ENCODE measurements at places on chromosomes 12 and 14.
A peak's percentile ranks its signal among the peaks of the same experiment; 100 is the strongest.

DNA sequence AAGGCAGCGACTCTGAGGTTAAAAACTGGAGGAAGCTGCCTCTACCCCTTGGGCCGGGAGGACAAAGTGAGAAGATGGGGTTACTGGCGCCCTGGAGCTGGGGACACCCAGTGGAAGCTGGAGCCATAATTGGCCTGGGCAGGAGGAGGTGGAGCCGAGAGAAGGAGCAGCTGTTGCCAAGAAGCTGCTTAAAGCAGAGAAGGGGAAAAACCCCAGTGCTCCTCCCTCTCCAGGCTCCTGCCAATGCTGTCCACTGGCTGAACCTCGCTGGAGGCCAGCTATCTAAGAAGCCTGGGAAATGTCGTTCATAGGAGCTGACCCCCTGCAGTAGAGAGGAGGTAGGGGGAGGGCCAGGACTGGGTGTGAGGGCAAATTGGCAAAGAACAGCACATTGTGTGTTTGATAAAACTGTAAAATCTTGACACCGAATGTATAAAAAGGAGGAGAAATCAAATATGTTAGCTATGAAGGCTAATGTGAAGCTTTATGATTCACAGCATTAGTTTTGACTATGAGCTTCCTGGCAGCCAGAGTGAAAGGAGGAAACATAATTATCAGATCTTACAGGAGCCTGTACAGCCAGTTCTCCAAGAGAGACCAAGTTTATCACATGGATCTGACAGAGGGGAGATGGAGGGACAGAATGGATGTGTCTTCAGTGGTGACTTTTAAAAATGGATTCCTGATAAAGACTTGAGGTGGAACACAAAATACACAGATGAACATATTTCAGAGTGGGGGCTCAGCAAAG is 9.5 kb downstream of the HHIPL1 start:
- DNase-seq, result peak; percentile 84

DNA sequence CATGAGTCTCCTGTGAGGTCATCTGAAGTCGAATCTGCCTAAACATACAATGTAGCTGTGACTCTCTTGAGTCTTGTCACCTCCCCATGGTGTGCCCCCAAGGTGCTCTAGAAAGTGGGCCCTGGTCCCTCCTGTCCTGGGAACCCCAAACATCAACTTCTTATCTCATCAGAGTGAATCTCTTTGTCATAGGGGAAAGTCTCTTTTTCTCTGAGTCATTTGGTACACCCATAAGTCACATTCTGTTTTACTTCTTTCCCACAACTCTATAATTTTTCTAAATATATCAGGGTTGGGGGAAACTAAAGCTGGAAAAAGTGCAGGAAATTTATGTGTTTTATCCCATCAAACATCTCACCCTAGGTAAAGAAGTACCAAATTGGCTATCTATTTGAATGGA is 12.9 kb downstream of the SDR9C7 start:
- DNase-seq, result no peak

- DNase-seq, result no peak
Observed at GRCh38 chr12:116390401-116391335, 113.2 kb upstream of the MED13L start.

- no peak for DNase-seq
Observed at GRCh38 chr14:73003681-73004080, 23.2 kb downstream of the ZFYVE1 start.

GRCh38 chr12:27751386-27752047 is 28.5 kb upstream of the KLHL42 start:
- peak; percentile 16 for DNase-seq

DNA sequence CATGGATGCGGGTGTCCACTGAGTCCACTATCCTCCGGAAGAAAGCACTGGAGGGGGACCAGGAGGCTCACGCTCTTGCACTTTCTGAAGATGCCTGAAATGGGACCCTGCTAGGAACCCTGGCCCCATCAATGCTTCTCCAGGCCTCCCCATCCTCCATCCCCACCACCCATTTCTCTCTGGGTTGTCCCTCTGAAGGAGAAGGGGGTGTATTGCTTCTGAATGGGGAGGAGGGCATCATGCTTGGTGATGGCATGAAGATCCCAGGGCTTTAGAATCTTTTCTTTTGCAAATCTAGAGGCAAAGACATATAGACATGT is 681 bp upstream of the JPH4 start:
- no peak for DNase-seq

- DNase-seq, result no peak
Observed at GRCh38 chr12:108798551-108799221, 58.7 kb downstream of the SSH1 start.

- peak; percentile 57 for DNase-seq
Observed at GRCh38 chr12:7695566-7696197, at the start of gene GDF3. GDF3 (minus strand) TSS chr12:7695775; CDS start chr12:7695728, 47 bp downstream.

- no peak for DNase-seq
Observed at GRCh38 chr12:12538535-12538934, 24.1 kb downstream of the DUSP16 start.

DNA sequence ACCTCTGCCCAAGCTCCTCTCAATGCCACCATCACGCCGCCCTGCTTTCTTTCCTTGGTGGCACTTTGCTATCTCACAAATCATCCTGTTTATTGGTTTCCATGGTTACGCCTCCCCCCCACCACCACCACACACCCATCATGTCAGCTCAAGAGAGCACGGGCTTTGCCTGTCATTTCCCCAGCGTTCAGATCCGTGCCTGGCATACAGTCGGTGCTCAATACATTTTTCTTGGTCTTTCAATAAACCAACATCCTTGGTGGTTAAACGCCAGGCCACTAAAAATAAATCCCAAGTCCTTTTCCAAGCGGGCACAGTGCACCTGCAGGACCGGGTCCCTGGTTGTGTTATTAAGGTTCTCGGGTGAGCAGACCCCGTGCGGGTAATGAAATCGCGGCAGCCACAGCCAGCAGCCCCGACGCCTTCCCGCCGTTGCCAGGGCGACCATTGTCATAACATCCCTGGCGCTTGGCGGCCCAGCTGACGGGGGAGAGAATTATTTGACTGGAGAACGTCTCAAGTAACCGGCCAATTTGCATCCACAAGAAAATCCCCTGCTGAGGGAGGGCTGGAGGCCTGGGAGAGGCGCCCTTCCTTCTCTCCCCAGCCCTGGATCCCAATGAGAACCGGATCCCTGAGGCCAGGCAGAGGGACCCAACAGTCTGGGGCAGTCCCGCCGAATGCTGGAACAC is 92.9 kb downstream of the KSR2 start:
- DNase-seq, result peak; percentile 79

DNA sequence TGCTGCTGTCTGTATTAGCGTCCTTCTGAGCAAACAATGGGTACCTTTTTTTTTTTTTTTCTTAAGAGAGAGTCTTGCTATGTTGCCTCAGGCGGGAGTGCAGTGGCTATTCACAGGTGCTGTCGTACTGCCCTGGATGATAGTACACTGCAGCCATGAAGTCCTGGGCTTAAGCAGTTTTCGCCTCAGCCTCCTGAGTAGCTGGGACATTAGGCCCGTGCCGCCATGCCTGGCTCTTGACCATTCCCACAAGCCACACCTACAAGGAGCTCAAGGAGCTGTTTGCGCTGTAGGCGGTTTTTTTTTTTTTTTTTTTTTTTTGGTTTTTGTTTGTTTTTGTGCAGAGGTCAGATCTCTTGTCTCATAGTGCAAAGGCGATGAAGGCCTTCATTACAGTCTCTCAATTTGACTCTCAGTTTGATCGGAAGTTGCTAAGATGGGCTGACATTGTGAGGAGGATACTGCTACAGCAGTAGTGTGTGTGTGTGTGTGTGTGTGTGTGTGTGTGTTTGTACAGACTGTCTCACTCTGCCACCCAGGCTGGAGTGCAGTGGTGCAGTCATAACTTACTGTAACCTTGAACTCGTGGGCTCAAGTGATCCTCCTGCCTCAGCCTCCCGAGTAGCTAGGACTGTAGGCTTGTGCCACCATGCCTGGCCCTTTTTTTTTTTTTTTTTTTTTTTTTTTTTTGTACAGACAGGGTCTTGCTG is 34.2 kb downstream of the TRAF3 start:
- no peak for DNase-seq

DNA sequence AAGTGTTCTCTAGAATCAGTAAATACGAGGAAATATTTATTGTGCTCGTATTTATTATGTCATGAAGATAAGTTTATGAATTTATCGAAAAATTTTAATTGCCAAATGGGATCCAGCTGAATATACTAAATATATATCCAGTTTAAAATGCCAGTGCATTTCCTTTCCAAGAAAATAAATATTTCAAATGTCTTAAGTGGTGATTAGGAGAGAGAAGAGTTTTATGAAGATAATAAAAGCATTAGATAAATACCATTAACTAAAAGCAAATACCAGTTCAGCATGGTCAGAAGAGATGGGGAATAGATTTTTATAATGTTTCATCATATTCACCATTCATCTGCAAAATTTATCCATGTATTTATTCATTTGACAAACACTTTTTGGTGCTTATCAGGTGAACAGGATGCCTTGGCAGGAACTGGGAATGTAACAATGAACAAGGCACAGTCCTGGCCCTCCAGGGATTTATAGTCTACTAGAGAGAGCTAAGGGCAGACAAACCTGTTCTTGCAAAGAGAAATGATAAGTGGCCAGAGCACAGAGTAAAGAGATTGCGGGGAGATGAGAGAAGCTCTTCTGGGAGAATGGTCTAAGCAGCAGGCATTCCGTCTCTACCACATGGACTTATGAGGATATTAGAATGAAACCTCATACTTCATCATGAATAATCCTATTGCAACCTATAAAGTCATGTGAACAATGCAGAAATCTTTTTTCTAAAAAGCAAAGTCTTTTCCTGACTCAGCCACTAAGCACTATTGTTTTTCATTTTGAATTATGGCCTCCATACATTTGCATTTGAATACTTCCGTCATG is 143.7 kb upstream of the ABCD2 start:
- no peak for DNase-seq

GRCh38 chr12:70645494-70646317 is 8.5 kb upstream of the PTPRB start:
- DNase-seq, result peak; percentile 77

DNA sequence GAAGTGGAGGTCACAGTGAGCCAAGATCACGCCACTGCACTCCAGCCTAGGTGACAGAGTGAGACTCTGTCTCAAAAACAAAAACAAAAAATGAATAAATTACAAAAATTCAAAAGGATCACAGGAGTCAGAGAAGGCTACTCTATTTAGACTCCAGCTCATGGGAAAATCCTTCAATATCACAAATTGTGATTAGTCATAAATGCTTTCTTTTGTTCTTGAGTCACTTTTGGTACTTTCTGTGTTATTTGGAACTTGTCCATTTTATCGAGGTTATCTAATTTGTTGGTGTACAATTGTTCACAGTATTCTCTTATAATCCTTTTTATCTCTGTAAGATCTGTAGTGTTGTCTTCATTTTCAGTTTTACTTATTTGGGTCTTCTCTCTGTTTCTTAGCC is 18.9 kb downstream of the ALDH2 start:
- DNase-seq, result no peak

DNA sequence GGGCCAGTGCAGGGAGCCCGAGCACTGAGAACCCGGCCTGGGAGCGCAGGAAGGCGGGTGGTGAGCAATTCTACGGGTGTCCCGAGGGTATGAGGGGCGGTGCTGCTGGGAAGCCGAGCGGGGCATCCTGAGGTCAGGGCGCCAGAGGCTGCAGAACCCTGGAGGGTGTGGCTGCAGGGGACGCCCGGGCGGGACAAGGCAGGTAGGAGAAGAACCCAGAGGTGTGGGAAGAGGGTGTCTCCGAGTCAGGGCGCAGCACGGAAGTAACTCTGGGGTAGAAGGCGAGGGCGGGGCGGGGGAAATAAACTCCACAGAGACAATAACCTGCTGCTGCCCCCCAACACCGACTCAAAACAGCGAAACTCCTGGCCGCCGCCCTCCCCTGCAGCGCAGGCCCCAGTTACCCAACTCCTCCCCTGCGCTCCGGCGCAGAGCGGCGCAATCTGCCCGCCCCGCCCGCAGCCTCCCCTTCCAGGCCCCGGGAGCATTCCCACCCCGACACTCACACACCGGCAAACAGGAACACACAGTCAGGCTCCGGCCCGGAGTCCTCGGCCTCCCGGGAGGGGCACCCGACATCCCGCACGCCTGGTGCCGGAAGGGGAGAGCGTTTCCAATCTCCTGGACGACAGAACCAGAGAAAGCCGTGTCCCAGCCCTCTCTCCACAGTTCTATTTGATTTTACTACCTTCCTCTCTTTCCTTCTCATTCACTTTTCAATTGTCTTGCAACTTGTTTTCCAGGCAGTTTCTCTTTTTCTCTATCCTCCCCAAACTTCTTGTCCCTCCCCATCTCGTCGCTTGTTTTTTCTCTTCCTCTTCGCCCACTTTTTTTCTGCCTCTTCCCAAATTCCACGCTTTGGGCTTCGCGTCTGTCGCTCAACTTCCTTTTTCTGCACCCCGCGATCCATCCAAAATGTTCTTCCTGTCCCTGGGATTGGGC is 2.4 kb downstream of the HRK start:
- DNase-seq, result no peak

DNA sequence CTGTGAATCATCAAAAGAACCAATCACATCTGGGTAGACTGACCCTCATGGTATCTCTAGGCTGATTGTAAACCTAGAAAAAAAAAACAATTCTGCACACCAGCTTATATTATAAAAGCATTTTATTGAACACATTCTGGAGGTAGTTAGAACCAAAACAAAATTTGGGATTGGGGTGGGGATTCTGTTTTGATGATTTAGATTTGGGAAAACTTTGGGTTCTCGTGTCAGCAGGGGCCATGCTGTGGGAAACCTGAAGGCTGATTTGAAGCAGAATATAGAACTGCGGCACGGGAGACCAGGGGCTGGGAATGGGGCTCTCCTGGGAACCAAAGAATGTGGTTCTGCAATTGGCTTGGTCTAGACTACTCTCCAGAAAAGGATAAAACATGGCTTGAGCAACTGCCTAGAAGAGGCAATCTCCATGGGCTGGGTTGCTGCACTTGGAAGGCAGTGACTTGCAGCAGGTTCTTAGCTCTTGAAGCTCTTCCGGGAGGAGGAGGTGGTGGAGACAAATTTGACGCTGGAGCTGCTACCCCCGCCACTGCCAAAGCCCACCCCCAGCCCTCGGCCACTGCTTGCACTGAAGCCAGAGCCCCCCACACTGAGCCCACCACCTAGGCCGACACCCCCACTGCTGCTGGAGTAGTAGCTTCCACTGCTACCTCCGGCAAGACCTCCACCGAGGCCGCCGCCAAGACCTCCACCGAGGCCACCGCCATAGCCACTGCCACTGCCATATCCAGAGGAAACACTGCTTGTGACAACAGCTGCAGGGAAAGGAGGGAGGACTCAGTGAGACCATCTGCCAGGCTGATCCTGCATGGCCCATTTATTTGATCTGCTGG is 5.5 kb downstream of the KRT5 start:
- no peak for DNase-seq

DNA sequence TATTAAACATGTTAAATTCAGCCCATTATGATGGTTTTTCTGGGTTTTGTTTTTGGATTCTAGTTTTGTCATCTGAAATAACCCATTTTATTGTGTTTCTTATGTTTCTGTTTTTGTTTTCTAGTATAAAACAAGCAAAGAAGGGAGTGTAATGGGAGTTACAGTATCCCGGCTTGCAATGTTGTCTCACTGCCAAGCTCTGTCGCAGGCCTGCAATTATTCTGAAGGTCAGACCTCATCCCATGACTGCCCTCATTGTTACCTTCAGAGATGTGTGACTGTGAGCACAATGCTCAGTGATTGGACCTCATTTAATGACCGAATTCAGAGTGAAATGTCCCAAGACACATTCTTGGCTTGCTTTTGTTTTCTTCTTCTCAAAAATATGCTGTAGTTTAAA is 73.0 kb upstream of the ATF1 start:
- DNase-seq, result peak; percentile 87
